ENCODE measurements at places on chromosomes 5 and 9.
A peak's percentile ranks its signal among the peaks of the same experiment; 100 is the strongest.

GRCh38 chr5:171926311-171926710, 80.1 kb downstream of the FBXW11 start:
- DNase-seq: no peak

DNA sequence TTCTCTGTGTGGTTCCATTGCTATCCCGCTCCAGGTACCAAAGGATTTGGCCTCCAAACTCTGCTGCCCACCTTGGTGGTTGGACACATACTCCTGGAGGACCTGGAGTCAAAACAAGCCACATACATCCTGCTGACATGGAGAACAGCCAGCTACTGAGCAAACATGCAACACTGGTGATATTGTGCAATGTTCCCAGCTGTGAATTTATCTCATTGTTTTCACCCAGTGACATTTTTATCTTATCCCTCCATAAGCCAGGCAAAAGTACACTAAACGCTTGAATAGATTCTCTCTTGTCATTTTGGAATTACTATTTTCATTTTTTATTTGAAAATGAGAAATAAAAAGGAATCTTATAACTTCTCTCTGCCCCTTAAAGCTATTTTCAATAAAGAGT, 11.1 kb upstream of the CTSL start:
- DNase-seq: peak; percentile 75

- DNase-seq: no peak
Measured at GRCh38 chr9:114484215-114484853, 20.9 kb downstream of the WHRN start.

DNA sequence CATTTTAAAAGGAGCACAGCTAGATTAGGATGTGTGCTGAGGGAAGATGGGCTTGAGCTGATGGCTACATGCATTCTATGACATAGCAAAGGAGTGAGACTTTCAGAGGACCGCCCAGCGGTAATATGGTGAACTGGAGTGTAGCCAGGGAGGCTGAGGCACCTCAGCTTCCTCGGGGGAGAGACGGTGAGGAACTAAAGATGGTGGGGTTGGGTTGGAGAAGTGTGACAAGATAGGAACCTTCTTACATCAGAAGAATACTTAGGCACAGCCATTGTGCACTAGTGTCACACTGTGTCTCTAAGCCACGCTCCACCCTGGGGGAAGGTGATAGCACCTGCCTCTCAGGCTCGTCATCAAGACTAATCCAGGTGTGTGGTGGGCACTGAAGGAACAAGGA, 118.0 kb upstream of the IRX2 start:
- DNase-seq: no peak

DNA sequence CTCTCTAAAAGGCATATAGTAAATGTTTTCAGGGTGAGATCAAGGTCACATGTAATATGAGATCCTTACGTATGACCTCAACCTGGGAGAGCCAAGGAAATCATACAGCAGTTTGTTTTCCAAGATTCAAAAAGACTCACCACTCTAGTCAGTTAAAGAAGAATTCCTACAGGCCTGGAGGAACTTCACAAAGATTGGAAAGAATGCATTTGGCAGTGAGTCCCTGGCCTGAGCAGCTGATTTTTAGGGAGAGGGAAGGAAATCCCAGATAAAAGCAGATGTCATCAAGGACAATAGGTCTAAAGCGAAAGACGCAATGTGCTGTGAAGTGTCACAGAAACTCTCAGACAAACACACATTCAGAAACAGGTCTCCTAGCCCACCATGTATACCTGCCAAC, 424.0 kb upstream of the ZNF462 start:
- no peak for DNase-seq

- DNase-seq: no peak
Measured at GRCh38 chr5:170427672-170428236, 38.6 kb upstream of the KCNMB1 start.

- no peak for DNase-seq
Measured at GRCh38 chr5:141951332-141951781, 6.6 kb downstream of the PCDH12 start.

GRCh38 chr5:91977579-91977978, 594.5 kb upstream of the ARRDC3 start:
- DNase-seq: no peak

- peak; percentile 79 for DNase-seq
Measured at GRCh38 chr5:82347201-82347865, 69.2 kb upstream of the RPS23 start.

- DNase-seq: peak; percentile 5
Measured at GRCh38 chr9:107587191-107587963, 97.8 kb upstream of the KLF4 start.

- DNase-seq: no peak
Measured at GRCh38 chr5:43601454-43602260, 1.3 kb upstream of the NNT start.

DNA sequence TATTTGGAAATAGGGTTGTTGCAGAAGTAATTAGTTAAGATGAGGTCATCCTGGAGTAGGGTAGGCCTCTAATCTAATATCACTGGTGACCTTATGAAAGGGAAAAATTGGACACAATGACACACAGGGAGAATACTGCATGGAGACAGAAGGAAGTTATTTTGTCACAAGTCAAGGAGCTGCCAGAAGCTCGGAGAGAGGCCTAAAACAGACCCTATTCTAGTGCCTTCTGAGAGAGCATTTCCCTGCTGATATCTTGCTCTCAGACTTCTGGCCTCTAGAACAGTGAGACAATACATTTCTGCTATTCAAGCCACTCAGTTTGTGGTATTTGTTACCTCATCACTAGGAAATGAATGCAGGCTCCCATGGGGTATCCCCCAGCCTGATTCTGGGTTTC, 332.9 kb downstream of the CSNK1G3 start:
- no peak for DNase-seq

DNA sequence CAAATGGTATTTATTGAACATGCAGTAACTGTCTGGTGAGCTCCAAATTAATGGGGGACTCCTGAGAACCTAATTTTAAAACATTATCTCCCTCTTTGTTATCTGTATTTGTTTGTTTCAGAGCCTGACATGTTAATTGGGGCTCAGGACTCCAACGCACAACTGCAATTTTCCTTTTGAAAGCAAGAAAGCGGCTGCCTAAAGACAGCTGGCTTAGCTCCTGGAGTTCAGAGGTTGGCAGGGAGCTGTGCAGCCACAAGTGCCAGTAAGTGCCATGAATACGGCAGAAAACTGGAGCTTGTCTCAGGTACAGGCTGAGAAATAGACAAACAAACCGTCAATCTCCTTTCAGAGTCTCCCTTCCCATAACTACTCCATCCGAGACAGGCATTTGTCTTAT, 80.9 kb downstream of the PPP2R2B start:
- DNase-seq: no peak

DNA sequence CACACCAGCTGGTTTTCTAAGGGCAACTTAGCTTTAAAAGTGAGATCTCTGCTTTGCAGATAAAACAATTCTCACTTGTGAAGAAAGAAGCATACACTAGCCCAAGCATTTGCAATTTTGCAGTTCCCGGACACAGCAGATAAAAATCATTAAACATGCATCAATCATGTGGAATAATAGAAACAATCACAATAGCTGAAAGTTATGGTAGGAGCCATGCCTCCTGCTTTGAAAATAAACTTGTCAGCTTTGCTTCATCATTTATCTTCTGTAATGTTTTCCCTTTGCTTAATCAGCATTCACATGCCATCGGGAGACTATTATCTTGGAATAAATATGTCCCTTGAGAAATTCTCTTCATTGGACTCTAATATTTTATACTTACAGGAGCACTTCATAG, 60.3 kb upstream of the DAB2 start:
- no peak for DNase-seq

DNA sequence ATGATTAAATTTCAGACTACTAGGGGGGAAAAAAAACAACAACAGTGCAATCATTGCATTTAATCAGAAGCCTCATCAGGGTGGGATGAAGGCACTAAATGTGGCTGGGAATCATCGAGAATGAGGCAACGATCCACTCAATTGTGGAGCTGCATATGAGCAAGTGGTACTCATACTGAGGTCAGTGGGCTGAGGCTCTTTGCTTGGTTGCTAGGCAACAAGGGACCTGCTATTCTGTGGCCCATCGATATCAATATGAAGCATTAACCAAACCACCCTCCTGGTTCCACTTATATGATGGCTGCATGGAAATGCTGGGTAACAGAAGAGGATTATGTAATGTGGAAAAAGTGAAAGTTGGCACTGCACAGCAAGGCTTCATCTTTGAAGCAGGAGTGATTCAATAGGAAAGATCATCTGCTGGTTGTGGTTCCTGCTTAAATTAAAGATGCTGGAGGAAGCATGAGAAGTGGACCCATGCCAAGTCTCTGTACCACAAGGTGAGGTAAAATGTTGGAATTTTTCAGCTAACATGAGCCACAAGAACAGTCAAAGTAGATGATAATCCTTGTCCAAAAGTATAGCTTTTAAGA, 159.8 kb upstream of the HMHB1 start:
- no peak for DNase-seq

DNA sequence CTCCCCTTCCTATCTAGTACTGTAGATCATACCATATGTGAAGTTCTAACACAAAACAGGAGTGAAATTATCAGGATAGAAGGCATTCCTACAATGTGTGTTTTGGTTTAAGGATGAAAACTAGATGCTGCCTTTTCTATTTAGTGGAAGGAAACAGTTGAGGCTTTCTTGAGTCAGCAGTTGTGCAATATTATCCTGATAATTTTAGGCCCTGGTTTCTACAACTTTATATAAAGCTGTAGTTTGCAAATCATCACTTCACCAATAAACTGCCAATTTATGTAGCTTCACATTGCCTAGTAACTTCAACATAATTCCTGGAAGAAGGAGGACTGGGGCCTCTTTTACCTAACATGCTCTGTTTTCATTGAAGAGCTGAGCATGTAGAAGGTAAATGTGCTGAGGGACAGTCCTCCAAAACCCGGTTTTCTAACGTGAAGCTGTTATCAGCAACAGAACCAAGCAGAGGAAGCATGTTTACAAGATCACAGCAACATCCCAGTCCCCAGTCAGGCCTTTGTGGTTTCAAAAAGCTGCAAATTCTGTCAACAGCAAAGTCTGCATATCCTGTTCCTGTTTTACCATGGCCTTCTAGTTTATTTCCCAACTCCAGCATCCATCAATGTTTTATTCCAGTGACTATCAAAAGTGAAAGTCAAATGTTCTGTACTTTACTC, 513.4 kb upstream of the MEF2C start:
- DNase-seq: peak; percentile 65

DNA sequence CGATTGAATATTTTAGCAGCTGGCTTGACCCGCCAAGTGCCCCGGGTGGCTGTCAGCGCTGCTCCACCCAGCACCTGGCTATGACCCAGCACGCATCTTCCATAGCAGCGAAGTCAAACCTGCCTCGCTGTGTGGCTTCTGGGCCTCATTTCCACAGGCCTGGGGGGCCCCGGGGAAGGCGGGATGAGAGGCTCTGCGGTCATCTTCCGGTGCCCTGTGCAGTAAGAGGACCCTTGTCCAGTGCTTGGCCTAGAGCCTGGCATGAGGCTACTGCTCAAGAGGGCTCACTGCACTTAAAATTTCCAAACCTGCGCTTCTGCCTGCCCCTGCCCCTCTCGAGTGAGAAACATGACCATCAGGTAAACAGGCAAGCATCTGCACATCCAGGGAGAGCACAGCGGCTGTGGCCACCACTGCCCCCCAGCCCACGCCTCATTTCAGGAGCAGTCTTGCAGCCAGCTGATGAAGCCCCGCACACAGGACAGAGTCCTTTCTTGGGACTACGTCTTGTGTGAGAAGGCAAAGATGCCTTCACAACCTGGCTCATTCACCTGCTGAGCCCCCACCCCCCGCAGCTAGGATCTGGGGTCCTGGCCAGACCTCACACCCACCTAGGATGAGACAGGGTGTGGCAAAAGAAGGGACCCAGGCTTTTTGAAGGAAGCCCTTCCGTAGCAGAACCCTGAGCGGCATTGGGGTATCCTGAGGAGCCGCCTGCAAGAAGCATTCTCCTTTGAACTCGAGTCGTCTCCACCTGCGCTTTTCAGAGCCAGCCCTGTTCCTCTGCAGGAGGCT, 69.5 kb upstream of the UNC5A start:
- no peak for DNase-seq

GRCh38 chr5:50968356-50969149, 302.1 kb downstream of the PARP8 start:
- DNase-seq: peak; percentile 18

- DNase-seq: no peak
Measured at GRCh38 chr5:82901281-82901888, 175.8 kb downstream of the TMEM167A start.

DNA sequence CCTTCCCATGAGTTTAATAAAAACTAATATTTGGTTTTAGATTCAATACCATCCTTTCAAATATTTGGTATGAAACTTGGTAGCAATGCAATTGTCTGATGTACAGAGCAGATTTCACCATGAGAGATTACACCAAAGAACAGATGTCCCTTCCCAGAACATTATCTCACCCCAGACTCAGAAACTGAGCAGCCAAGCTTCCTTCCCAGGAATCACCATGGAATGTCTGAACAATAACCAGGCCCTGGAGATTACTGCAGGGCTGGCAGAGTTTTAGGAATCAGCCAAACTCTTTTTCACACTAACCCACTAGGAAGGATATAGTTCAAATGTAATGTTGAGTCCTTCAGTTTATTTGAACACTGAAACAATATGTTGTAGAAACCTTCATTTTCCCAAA, 23.9 kb downstream of the CLTA start:
- no peak for DNase-seq

DNA sequence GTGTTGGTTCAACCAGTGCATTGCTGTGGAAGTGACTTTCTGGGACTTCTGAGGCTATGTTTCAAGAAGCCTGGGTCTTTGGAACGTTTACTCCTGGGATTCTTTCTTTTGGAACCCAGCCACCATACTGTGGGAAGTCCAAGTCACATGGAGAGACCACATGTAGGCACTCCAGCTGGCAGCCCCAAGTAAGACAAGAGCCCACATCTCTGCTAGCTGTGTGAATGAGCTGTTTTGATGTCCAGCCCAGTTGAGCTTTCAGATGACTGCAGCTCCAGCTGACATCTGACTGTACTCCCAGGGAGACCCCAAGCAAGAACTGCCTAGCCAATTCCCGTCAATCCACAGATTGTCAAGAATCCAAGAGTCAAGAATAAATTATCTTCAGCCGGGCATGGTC, 60.1 kb upstream of the SPATA31D4 start:
- DNase-seq: no peak

DNA sequence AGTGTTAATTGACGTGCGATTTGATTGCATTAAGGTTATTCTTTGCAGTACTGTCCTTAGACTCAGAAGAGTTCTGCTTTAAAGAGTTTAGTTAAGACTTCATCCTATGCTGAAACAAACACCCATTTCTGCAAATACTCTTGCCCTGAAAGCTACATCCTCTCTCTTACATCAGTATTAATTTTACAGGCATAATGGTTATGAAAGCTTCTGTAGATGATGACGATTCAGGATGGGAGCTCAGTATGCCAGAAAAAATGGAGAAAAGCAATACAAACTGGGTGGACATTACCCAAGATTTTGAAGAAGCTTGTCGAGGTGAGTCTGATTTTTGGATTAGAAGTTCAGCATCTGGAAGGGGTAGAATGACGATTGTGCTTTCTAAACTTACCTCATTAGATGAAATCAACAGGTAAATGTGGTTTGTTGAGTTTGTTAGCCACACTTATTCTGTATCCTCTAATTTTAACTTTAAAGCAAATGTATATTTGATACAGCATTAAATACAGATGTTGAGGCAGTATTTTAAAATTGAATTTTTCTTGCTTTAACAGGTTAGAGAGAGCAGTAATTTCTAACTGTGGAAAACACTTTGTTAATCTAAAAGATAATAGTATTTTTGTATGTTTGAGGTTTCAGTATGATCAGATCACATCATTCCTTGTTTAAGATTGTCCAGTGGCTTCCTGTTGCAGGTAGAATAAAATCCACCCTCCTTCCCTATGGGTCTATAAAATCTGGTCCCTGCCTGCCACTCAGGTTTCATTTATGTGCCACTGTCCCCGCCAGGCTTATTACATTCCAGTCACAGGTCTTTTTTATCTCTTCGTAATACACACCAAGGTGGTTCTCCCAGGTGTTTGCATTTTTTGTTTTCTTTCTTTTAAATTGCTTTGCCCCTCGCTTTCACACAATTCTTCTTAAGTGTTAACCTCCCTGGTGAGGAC, 1.3 kb downstream of the NAA35 start:
- DNase-seq: no peak

All from globus pallidus (tissue), 1 donor.